ENCODE measurements at places on chromosomes 12 and 14.

DNA sequence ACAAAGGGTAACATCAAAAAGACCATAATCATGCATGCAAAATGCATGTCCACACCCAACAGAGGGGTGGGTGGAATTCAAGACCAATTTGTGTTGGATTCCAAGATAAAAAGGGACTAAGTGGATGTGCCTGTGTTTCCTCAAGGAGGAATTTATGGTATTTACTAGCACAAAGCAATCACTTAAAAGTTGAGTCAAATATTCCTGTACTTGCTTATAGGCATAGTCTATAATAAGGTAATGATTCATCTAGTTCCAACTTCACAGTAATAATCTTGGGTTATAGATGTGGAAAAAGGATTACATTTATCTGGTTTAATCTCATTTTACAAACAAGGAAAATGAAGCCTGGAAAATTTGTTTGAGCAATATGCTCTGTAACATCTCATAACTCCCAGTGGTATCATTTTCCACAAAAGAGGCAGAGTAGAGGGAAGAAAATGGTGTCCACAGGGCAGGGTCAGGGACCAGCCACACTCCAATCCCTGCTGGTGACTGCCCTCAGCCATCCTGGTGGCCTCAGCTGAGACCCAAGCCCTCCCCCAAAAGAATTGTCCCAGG lies 80.8 kb upstream of the REP15 start:
- no peak for DNase-seq

DNA sequence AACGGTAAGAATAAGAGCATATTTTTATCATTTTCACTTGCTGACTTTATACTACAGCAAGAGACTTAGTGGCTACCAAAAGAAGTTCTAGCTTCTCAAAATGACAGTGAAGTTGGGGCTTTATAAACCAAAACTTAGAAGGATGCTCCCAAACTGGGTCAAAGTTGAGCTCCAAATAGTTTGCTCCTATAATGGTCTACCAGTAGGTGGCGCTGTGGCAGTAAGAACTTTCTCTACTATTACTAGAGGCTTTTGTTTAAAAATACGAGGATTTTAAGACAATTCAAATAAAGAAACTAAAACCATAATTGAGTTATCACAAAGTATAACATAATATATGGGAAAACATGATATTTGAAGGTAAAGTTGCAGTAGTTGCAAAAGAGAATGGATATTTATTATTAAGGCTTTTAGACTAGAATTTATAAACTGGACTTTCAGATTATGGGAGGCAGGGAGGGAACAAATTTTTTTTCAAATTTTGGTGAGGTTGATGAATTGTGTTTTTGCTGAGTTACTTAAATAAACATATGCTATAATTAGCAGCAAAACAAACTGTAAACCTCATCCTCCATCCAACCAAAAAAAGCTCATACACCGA lies 75.0 kb downstream of the TGFB3 start:
- DNase-seq = peak; percentile 57

DNA sequence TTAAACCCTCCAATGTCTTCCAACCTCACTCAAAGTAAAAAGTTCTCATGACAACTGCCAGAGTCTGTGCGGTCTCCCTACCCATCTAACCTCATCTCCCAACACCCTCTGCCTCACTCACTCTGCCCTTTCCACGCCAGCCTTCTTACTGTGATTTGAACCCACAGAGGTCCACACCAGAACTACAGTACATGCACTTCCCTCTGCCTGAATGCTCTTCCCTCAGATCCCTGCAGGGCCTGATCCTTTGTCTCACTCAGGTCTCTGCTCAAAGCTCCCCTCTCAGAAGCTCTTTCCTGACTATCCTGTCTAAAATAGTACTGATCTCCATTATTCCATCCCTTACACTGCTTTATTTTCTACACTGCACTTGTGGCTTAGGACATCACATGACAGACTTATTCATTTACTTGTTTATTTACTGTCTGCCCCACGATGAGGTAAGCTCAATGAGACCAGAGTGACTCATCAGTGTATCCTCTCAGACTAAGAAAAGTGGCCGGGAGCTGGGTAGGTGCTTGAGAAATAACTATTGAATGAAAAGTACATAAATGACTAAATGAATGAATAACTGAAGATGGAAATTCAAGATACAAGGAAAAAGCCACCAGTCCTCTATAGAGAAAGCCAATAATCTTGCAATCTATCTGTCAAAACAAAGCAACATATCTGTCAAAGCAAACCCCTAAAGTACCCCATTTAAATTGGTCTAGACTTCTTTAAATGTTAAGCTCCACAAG lies 17.1 kb downstream of the POMT2 start:
- DNase-seq = no peak

DNA sequence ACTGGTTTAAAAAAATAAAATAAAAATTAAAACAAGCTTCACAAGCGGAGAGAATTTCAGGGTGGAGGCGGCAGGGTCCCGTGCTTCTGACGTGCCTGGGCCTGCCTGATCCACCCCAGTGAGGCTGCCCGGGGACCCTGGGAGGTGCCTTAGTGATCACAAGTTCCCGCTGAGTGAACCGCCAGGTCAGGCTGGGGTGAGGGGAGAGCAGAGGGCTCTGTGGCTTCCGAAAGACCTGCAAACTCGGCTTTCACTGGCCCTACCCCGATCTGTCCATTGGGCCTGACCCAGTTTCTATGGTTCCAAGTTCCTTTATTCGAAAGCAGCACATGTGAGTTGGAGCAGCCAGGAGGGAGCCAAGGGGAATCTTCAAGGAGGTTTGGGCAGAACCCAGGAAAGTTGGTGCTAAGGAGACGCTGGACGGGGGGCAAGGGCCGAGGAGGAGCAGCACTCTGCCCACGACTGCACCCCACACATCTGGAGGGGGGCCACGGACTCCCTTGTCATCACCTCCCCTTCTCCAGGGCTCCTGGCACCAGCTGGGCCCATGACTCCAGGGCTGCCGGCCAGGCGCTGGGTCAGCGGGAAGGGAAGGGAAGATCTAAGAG lies 12.9 kb downstream of the MMP14 start:
- DNase-seq = no peak

DNA sequence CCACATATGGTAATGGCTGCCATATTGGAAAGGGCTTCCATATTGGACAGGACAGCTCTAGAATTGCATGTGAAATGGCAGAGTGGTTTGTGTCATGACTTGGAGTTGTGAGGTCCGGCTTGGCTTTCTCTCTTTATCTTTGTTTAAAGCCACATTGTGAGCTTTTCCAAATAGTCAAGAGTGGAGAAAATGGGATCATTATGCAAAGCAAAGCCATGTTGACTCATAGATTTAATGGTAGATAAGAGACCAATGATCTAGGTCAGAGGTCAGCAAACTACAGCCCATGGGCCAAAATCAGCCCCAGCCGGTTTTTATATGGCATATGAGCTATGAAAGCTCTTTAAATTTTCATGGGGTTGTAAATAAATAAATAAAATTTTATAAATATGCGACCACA lies 449.1 kb downstream of the BCL11B start:
- DNase-seq = no peak

DNA sequence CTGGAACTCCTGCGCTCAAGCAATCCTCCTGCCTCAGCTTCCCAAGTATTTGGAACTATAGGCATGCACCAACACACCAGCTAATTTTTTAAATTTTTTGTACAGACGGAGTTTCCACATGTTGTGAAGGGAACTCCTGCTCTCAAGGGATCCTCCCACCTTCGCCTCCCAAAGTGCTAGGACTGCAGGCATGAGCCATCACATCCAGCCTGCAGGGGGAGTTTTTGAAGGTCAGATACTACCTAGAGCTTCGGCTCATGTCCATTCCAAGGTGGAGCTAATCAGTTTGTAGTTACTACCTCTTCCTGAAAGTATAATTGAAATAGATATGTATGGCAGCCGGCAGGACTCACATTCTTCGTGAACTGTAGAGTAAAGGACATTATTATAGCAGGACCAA lies 3.7 kb upstream of the TAS2R19 start:
- DNase-seq = no peak

- DNase-seq = no peak
These were observed 82.8 kb downstream of the BORCS5 start for GRCh38 chr12:12439636-12440035.

GRCh38 chr14:106276326-106277267 lies 750.2 kb downstream of the TMEM121 start:
- no peak for DNase-seq

- no peak for DNase-seq
These were observed 1.3 kb upstream of the JDP2 start for GRCh38 chr14:75426332-75427125.

DNA sequence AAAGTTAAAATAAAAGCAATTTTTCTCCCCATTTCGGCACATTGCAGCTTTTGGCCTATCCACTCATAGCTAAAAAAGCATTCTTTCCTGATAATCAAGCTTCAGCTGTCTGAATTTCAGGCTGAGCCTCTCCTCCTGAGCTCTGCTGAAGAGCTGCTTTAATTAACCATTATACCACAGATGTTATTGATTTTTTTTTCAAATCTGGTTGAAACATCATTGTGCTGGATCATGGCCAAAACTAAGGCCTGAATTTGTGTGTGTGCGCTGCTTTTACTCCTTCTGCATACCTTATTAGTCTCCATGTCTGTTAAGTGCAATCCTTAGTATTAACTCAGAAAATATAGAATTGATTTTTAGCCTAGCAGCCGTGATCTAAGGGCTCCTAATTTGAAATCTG lies 52.3 kb downstream of the MBIP start:
- DNase-seq = no peak

- no peak for DNase-seq
These were observed 288.2 kb upstream of the TMPO start for GRCh38 chr12:98227162-98227561.

- DNase-seq = no peak
These were observed 182.0 kb downstream of the DAD1 start for GRCh38 chr14:22407033-22407432.

GRCh38 chr14:68015356-68016254 lies 196.0 kb downstream of the RAD51B start:
- DNase-seq = no peak

- no peak for DNase-seq
These were observed 2.1 kb upstream of the BLOC1S1 start for GRCh38 chr12:55713721-55714120.

GRCh38 chr14:101884089-101884933 lies 80.1 kb upstream of the DYNC1H1 start:
- no peak for DNase-seq

DNA sequence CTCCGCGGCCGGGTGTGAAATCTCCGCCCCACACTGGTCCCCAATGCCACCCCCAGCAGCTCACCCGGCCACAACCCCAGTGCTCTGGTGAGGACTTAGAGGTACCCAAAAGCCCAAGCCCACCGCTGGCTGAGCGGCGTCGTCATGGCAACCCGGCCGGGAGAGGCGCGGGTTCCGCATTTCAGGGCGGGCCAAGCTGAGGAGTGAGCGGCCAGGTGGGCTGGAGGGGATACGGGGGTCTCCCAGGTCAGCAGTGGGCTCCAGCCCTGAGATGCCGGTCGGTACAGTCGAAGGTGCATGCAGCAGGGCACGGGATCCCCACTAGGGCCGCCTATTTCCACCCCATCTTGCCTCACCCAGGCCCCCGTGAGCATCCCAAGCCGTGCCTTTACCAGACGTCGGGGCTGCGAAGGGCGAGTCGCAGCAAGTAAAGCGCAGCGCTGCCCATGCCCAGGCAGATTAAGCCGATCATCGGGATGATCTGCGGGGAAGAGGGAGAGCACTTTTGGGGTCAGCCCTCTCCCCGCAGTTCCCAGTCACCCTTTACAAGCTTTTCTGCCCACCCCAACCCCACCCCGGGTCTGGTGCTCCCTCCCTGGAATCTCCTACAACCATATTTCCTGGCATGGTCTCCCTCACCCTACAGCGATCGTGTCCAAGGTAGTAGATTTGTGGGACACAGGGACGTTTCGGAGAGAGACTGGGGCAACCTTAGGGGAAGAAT lies 6.9 kb downstream of the SHMT2 start:
- DNase-seq = no peak

- DNase-seq = no peak
These were observed 30.6 kb downstream of the BORCS5 start for GRCh38 chr12:12387501-12387900.

DNA sequence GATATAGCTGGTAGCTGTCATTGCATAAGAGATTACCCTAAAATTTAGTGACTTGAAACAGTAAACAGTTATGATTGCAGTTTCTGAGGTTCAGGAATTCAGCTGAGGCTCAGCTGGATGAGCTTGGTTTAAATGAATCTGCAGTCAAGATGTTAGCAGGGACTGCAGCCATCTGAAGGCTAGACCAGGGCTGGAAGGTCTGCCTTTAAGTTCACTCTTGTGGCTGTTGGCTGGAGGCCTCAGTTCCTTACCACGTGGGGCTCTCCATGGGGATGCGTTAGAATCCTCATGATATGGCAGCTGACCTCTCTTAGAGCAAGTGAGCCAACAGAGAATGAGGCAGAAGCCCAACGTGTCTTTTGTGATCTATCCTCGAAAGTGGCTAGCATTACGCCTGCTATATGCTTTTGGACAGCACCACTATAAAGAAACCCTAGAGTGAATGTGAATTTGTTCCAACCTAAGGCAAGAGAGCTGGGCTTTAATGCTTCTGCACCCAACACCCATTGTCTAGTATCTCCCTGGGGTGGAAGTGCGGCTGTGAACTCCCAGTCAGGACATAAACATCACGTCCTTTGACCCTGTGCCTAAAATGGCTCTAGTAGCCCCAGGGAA lies 26.0 kb downstream of the HSPB8 start:
- DNase-seq = no peak

DNA sequence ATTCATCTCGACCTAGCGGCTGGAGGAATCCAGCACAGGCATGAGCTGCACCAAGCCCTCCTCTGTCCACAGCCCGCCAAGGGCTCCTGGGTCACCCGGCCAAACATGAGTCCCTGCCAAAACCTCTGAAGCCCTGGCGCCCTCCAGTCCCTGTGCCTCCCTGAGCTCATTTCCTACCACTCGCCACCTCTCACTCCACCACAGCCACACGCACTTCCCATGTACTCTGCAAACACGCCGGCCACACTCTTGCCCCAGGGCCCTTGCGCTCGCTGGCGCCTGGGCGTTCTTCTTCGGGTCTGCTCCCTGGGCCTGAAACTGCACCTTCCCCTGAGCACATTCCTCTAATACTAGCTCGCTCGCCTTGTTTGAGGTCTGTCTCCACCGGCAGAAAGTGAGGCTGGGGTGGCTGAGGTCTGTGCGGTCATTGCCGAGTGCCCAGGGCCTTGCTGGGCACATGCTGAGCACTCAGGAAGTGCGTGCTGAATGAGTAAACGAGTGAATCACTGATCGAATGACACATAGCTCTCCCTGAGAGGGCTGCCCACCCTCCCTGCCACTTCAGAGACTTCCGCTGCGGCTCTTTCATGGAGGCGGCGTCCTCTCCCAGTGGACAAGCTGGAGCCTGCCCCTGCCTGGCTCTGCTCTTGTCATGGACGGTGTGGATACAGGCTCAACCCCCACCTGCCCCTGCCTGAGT lies 33.7 kb upstream of the DLK1 start:
- no peak for DNase-seq

GRCh38 chr12:93467351-93468007 lies at the start of gene MRPL42:
TSS of gene MRPL42 (plus strand) at chr12:93467514. CDS start at chr12:93469286, 1,772 bp downstream.
- DNase-seq = peak; percentile 88

DNA sequence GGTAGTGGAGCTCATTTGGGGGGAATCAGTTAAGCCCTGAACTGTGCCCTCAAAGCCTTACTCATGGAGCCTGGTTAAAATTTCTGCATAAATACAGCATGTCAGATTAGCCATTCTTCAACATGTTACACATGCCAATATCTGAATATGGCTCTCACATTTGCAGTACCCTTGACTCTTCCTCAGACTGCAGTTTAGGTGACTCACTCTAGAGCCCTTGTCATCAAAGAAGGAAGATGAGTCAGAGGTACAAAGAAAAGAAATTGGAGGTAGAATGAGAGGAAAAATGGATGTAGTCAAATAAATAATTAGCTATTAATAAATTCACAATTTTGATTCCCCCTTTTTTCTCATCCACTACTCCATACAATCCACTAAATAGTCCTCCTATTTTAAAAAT lies 23.6 kb upstream of the OR4K2 start:
- DNase-seq = no peak
